ENCODE measurements at places on chromosomes 12 and 14. TPM values are rescaled to one million over a fixed set of nuclear protein-coding genes. Genes with fewer than 3 reads are reported as not detected.

- DNase-seq, result no peak
Measured at GRCh38 chr12:19158923-19159322, 29.4 kb downstream of the PLEKHA5 start.

DNA sequence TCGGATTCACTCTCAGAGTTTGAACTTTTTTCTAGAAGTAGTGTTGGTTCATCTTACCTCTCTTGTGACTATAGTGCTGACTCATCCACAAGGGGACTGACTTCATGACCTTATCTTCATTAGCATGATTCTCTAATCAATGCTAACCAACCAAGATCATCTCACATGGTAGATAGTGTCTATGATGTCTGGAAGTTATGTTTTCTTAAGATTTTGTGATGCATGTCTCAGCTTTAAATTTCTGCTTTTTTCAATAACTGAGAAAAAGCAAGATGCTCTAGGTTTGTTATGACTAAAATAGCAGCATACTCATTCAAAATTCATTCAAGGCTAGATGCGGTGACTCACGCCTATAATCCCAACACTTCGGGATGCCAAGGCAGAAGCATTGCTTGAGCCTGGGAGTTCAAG lies 12.3 kb upstream of the SLC35E3 start:
- no peak for DNase-seq

KRT76 gene
- not detected for total RNA-seq

FZD10 gene
- 0.39 TPM for total RNA-seq

GRCh38 chr12:69527506-69528272 lies 57.5 kb downstream of the FRS2 start:
- no peak for DNase-seq

MORN3 gene
- total RNA-seq, result not detected

GRCh38 chr14:104821971-104822608 lies 21.2 kb downstream of the ZBTB42 start:
- DNase-seq, result no peak

DNA sequence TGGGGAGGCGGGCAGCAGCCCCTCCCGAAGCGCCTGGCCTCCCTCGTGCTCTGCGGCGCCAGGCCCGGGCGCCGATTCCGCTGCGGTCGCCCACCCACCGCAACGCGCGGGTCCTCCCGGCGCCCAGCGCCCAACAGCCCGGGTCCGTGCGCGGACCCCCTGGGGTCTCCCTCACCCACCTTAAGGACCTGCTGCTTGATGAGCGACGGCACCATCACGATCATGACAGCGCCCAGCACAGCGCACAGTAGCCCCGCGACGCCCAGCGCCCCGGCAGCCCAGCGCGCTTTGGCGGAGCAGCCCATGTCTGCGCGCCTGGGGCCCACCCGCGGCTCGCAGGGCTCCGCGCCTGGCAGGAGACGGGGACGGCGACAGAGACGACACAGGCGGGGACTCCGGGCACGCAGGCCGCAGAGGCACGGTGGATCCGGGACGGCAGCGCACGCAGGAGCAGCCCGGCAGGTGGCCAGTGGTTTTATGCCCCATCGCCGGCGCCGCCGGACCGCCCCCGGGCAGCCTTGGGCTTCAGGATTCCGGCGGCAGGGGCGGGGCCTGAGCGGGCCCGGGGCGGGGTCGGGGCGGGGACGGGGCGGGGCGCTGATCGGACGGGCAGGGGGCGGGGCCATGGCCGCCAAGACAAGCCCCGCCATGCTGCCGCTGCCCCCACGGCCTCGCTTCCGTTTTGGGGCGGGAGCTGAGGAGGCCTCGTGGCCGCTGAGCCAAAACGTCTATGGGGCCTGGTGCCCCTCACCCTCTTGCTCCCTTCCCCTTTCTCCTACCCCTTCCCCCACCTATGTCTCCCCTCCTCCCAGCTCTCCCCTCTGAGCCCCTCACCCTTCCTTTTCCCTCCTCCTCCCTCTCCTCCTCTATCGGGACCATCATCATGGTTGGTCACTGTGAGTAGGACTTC lies at the start of gene SCARB1:
Gene SCARB1 (minus strand): TSS at position 449 of the 910 bp plus-strand sequence. CDS start 144 bp downstream, at position 305.
- DNase-seq, result peak; percentile 66

RILPL2 gene
- total RNA-seq, result 5.7 TPM

Measured in tibial nerve (tissue), 4 donors.